ENCODE measurements at places on chromosomes 3 and 15.

- DNase-seq = no peak
Measured at GRCh38 chr15:40239693-40240618, 1.1 kb downstream of the PAK6 start.

GRCh38 chr3:13053420-13053819, 19.8 kb downstream of the IQSEC1 start:
- DNase-seq = no peak

DNA sequence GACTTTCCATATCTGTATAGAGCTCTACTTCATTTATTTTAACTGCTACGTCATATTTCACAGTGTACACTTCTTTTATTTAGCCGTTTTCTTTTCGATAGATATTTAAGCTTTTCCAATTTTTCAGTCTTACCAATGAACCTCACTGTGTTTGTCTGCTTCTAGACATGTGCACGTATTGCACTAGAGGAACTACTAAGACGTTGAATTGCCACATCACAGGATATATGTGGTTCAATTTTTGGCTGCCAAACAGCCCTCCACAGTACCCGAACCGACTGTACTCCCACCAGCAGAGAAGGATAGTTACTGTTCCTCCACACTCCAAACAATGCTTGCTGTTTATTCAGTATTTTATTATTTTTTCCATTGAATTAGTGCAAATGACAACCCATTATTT, 2.0 kb downstream of the NR1I2 start:
- DNase-seq = no peak

GRCh38 chr3:184911570-184911969, 99.6 kb downstream of the VPS8 start:
- DNase-seq = no peak

GRCh38 chr3:40427045-40427669, 30.0 kb upstream of the RPL14 start:
- DNase-seq = no peak

GRCh38 chr15:74400313-74400860, 32.9 kb upstream of the CYP11A1 start:
- DNase-seq = no peak

DNA sequence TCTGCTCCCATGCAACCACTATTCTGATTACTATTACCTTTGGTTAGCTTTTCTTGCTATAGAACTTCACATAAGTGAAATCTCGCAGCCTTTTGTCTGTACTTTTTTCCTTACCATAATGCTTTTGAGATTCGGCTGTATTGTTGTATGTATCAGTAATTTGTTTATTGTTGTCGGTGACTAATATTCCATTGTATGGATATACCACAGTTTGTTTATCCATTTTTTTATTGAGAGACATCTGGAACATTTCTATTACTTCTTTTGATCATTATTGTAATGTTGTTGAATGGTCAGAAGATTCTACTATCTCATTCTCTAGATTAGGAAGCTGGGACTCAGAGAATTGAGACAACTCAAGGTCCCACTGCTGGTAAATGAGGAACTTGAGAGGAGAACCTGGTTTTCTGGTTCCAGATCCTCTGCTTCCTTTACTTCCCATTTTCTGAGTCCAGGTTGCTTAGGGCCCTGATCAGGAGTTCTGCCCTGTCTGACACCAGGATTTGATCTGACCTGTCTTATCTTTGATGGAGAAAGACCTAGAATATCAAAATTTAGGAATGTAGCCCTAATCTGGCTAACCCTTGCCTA, 18.2 kb upstream of the SPTSSB start:
- DNase-seq = no peak

- DNase-seq = no peak
Measured at GRCh38 chr3:160098261-160098908, 109.8 kb downstream of the IL12A start.

DNA sequence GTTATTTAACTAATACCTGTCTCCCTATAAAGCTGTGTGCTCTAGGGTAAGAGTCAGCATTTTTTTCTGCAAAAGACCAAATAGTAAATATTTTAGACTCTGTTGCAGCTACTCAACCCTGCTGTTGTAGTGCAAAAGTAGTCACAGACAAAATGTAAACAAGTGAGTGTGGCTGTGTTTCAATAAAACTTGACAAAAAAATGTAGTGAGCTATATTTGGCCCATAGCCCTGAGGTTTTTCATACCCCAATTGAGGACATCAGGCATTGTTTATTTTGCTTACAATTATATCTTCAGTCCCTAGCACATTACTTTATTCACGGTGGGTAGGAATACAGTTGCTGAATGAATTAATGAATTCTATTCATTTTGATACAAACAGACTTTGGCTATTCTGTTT, 58.7 kb upstream of the TBC1D5 start:
- no peak for DNase-seq

- DNase-seq = no peak
Measured at GRCh38 chr15:29105151-29105854, 164.3 kb downstream of the NSMCE3 start.

GRCh38 chr3:133574260-133574881, 885 bp downstream of the CDV3 start:
- no peak for DNase-seq

GRCh38 chr3:14142567-14143270, 17.9 kb downstream of the TMEM43 start:
- no peak for DNase-seq

DNA sequence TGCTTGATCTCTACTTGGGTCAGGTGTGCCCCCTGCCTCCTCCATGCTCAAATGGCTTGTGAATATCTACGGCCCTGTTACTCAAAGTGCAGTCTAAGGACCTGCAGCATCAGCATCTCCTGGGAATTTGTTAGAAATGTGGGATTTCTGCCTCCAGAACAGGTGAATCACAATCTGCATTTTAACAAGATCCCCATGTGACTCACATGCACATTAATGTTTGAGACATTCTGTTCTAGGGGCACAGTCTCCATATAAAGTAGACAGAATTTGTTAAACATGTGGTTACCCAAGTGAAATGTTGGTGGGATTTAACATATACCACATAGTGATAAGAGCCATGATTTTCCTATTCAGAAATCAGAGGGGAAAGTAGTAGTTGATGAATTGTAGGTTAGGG, 256.2 kb downstream of the NR1D2 start:
- DNase-seq = no peak

- no peak for DNase-seq
Measured at GRCh38 chr15:70954171-70954570, 61.5 kb downstream of the LRRC49 start.

- DNase-seq = no peak
Measured at GRCh38 chr15:83110381-83110780, 2.9 kb downstream of the TM6SF1 start.

DNA sequence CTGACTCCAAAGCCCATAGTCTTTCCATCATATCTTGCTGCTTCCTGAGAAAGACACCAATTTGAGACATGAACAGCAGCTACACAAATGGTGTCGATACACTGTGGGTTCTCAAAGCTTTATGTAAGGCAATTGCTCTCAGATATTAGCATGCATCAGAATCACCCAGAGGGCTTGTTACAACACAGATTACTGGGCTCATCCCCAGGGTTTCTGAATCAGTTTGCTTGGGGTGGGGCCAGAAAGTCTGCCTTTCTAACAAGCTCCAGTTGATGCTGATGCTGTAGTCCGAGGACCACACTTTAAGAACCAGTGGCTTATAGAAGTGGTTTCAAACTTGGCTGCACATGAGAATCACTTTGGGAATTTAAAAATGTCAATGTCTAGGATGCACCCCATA, 86.5 kb downstream of the SEMA6D start:
- DNase-seq = no peak

DNA sequence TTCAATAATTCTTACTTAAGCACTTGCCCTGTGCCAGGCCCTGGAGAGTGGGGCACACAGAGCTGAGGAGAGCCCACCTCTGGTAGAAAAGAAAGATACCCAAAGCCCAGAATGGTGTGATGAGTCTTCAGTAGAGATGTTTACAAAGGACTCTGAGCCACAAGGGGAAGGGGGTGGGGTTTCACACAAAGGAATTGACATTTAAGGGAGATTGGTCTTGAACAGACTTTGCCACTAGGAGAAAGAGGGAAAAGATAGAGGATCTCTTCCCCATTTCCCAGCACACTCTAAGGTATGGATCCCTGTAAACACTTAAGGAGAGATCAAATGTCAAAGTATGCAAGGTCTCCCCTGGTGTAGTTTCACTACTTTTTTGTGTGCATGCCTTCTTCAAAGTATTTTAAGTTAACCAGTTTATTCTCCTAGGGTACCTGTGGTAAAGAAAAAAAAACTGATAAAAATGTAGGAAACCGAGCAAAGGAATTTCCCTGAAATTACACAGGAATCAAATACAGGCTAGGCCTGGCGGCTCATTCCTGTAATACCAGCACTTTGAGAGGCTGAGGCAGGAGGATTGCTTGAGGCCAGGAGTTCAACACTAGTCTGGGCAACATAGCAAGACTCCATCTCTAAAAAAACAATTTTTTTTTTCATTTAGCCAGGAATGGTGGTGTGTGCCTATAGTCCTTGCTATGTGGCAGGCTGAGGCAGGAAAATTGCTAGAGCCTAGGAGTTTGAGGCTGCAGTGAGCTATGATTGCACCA, 117.6 kb upstream of the SKOR1 start:
- no peak for DNase-seq

GRCh38 chr3:157572559-157573270, 69.5 kb upstream of the VEPH1 start:
- peak; percentile 77 for DNase-seq

DNA sequence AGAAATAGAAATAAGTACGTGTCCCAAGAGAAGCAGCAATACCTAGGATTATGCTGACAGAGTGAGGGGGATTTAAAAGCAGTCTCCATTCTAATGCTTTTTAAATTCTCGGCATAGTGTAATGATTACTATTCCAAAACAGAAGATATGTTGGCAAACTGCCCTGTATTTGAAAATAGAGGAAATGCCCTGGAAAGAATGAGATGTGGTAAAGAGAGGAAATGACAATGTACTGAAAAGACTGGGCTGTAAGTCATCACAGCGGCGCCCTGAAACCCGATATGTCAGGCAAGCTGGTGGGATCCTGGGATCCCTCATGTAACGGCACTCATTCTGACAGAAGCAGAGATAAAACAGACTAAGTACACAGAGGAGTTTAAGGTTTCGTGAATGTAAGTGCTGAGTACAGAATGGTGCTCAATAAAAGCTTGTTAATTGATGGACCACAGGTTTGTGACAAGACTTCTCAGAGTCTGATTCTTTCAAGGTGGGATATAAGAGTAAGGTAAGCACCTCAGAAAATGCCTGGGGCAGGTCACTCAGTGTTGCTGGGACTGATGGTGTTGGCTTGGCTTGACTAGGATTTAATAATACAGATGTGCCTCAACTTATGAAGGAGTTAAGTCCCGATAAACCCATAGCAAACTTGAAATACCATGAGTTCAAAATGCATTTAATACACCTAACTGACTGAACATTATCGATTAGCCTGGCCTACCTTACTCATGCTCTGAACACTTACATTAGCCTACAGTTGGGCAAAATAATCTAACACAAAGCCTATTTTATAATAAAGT, 91.4 kb downstream of the NFKBIZ start:
- DNase-seq = no peak

GRCh38 chr3:15629860-15630597, 28.5 kb downstream of the BTD start:
- no peak for DNase-seq

DNA sequence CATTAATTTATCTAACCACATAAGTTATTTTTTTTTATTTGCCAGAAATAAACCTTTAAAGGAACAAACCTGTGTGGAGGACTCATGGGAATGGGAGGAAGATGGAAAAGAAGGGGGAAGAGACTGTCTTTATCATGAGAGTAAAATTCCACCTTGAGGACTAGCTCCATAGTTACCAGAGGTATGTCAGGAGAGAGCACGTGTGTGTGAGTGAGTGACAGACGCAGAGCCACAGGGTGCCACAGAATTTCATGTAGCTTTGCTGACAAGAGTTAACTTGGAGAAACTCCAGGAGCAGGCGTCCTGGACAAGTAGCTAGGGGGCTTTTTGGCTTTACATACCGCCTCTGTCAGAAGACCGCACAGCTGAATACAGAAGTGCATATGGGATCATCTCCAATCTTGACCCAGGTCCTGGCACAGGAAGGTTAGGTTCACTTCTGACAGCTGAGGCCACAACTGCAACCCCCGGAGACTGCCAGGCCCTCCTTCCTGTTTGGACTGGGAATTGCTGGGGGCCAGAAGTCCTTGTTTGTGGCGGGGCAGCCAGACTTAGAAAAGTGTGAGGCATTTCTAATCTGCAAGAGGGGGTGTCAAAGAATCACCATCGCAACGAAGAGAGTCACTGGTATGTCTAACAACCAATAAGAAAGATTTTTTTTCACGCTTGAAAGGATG, 197.8 kb upstream of the TPM1 start:
- DNase-seq = no peak

Measured in NCI-H1105 (cell line).